ENCODE measurements at places on chromosomes 16 and 17.
A peak's percentile ranks its signal among the peaks of the same experiment; 100 is the strongest.

GRCh38 chr17:76154292-76154691, 13.2 kb upstream of the FOXJ1 start:
- DNase-seq: no peak

GRCh38 chr16:61296814-61297213, 739.4 kb downstream of the CDH8 start:
- no peak for DNase-seq

DNA sequence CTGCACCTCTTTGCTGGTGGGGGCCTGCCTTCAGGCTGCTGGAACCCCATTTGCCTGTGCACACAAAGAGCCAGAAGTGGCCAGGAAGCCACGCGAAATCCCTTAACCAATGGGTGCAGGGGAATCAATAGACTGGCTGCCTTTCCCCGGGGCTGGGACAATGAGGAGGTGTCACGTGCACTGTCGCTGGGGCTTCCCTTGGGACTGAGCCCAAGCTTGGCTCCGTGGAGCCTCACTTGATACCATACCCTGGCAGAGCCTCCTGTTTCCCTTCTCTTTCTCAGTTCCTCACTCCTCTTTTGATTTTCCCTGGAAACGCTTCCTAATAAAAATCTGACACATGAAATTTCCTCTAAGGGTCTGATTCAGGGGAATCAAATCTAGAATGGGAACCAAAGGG, 38.8 kb upstream of the C16orf82 start:
- DNase-seq: no peak

GRCh38 chr17:64580384-64581315, 73.9 kb downstream of the CEP95 start:
- DNase-seq: peak; percentile 18

GRCh38 chr16:74743668-74744299, 30.8 kb downstream of the FA2H start:
- no peak for DNase-seq

Data from activated naive CD4-positive, alpha-beta T cell treated with Interleukin-2 at 50 U/mL for 16 hours (primary cell).